ENCODE measurements at places on chromosomes 11 and 22.

DNA sequence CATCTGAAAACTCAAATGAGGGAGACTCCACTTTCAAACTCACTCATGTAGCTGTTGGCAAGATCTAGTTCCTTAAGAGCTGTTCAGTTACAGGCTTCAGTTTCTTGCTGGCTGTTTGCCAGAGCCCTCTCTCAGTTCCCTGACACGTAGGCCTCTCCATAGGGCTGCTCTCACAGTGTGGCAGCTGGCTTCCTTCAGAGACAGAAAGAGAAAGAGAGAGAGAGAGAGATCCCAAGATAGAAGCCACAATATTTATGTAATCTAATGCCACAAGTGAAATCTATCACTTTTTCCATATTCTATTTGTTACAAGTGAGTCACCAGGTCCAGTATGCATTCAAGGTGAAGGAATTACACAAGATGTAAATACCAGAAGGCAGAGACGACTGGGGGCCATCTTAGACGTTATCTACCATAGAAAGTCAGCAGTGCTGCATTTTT, 168.8 kb downstream of the RCN1 start:
- no peak for DNase-seq

GRCh38 chr11:116173941-116174911, 598.6 kb downstream of the BUD13 start:
- no peak for DNase-seq

DNA sequence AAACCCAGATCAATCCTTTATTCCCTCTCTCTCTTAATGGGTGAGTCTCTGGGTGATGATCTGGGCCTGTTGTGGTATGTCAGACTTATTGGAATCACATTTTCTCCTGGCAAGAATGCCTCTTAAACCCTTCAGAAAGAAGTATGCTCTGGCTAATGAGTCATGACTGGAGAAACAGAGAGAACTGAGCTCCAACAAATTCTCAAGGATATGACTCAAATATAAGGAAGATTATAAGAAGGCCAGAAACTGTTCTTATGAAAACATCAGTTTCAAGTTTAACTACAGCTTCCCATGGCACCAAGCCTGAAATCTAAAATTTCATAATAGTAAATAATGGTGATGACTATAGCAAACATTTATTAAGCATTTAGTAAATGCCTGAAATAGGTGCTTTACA, 83.9 kb downstream of the OR5AK2 start:
- DNase-seq, result no peak

DNA sequence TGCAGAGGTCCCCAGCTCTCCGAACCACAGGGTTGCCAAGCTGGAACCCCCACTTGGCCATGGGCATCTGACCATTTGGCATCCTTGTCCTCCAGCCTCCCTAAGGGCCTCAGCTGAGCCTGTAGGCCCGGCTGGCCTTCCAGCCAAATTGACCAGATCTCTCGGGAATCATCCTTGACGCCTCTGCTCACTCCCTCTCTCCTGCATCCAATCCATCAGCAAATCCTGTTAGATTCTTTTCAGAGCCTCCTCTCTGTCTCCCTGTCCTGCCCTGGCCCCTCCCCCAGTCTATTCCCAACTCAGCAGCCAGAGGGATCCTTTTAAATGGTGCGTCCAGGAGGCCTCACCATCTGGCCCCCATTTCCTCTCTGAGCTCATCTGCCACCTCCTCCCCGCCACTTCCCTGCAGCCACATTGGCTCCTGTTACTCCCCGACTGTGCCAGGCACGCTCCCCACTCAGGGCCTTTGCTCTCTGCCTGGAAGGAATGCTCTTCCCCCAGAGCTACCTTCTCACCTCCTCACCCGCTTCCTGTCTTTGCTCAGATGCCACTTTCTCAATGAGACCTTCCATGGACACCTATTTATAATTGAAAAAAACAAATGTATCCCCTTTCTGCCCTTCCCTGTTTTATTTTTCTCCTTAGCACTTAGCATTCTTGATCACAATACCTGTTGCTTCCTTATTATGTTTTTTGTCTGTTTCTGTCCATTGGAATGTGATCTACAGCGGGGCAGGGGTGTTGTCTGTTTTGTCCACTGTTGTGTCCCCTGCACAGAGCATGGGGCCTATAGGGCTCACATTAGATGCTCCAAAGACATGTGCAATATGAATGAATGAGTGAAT, 78.1 kb downstream of the NFAM1 start:
- DNase-seq, result no peak

GRCh38 chr22:18970176-18970947, 34.3 kb upstream of the PRODH start:
- no peak for DNase-seq

GRCh38 chr11:1299621-1300020, 9.8 kb downstream of the TOLLIP start:
- no peak for DNase-seq

All from germinal center (tissue), 1 donor.